Stimulated activated CD4-positive, alpha-beta T cell treated with anti-CD3 and anti-CD28 coated beads, Interleukin-4, amount 100 ng/mL, for 4 hours (primary cell): ENCODE measurements at places on chromosomes 1 and 21.
A peak's percentile ranks its signal among the peaks of the same experiment; 100 is the strongest.

DNA sequence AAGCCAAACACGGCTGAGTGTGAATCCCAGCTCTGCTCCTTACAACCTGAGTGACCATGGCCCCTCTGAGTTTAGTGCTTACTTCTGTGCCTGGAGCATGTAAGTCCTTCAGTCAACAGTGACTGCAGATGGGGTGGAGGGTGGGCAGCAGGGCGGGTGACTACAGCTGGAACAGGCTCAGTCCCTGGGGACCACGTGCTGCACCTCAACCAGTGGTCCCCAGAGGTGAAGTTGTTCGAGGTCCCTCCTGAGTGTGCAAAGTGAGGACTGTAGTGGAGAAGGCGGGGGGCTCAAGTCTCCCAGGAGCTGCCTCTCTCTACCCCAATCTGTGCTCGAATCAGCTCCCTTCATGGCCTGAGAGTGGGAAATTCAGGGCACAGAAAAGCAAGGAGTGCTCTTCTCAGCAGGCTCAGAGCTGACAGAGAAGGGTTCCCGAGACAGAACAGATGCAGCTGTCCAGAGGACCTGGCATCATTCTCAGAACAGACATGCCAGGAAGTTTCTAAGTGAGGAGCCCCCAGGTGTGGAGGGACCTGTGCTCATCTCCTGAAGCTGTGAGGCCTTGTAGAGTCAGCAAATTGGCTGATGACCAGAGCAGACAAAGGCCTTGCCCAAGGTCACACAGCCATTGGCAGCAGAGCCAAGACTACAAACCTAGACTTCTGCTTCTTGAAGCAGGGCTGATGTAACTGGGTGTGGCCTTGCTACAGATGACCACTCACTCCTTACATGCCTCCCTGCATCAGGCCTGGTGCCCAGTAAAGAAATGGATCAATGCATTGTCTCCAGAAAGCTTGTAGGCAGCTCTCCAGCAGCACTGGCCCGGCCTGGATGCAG, 61.7 kb upstream of the EDN2 start:
- DNase-seq = no peak

DNA sequence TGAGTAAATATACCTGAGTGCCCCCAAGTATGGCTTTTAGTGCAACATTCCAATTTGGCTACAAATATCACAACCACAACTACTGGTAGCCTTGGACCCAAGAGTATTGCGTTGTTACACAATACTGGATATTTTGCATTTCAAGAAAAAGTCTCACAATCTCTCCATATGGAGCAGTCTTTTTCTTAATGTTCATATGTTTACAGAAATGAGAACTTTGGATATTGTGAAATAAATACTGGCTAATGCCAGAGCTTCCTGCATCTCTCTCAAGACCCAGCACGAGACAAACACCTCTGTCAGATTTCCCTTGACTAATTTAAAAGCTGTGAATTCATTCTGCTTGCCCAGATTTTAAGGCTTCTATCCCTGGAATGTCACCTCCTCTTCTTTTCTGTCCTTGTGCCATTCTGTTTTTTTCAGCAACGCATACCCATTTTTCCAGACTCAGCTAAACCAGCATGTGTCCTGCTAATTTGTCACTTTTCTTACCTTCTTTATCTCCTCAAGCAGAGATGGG, 136.2 kb upstream of the BACE2 start:
- DNase-seq = no peak

- DNase-seq = peak; percentile 15
Measured at GRCh38 chr1:15345705-15346345, 63.9 kb upstream of the EFHD2 start.

DNA sequence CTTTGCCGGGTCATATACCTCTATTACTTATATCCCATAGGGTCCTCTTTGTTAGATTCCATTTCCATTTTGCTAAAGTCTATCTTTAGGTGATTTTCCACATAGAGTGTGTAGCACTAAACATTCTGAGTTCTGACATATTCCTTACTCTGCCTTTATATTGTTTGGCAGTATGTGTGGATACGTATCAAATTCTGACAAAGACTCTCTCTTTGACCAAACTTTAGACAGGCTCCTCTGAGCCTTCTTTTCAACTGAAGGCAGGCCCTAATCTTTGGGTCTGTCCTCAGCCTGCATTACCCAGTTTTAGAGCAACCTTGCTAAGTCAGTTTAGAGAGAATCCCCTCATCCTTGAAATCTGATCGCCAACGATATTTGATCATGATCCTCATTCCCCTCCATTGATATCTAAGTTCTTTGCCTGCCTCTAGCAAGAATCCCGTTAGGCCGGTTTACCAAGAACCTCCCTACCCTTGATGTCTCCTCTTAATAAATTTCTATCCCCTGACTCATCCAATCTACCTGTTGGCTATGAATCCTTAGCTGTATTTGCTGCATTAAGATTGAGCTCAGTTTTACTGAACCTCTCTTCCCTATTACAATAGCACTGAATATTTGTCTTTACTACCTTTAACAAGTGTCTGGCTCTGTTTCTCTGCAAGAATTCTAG, 10.4 kb upstream of the PPT1 start:
- no peak for DNase-seq

- no peak for DNase-seq
Measured at GRCh38 chr1:206705191-206705590, 20.5 kb downstream of the MAPKAPK2 start.

GRCh38 chr1:116769561-116769977, 15.3 kb downstream of the CD2 start:
- peak; percentile 82 for DNase-seq

- no peak for DNase-seq
Measured at GRCh38 chr1:7253118-7253480, 467.8 kb downstream of the CAMTA1 start.

DNA sequence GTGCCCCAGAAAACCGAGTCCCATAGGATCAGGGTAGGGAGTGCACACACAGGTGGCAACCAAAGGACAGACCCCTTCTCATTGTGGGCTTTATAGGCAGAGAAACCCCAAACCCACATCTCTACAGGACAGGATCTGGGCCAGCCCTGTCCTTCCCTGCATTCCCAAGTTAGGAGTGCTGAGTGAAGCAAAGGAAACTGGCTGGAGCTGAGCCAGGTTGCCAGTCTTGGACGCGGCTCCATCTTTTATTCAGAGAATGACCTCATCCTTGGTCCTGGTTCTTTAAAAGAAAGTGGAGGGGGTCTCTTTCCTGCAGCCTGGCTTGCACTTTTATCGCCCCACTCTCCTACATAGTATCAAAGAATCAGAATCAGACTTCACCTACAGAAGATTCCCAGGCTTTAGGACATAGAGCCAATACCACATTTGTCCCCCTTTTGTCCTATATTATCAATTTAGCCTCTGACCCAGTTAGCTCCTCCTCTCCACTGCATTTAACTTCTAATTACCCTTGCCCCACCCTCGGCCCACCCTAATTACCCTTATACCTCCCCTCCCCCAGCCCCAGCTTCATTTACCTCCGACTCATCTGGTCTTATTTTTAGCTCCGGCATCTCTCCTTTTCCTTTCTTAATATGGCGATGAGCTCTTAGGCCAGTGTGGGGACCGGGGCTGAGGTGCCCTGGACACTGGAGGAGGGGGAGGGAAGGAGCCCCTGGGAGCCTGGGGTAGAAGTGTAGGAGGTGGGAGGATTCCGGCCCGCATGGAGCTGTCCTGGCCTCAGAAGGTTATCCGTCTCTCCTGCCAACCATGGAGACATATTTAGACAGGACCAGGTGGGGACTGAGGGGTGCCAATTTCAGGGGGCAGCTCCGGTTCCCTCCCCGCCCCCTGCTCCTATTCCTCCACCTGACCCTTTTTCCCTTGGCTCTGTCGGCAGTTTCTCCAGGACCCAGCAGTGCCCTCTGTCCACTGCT, at the start of gene CASQ1:
Gene CASQ1, plus strand, starts transcription at position 927 of the 977 bp plus-strand sequence. CDS start 177 bp downstream, outside the sequence.
- no peak for DNase-seq

DNA sequence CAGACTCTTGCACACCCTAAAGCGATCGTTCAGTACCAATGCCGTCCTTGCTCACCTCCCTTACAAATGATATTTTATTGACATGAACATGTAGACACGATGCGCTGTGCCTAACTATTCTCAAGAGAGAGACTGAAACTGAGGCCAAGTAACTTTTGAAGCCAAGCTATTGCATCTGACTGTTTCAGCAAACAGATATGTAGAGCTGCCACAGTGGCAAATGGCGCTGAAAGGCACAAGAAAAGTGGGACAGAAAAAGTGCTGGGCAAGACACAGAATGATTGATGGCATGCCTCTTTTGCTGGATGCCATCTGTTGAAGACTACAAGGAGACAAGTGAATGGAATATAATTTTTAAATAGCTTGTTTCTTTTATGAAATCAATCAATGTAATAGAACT, 1157.2 kb upstream of the ADGRL4 start:
- no peak for DNase-seq

GRCh38 chr1:68233202-68233601, 879 bp upstream of the WLS start:
- no peak for DNase-seq

DNA sequence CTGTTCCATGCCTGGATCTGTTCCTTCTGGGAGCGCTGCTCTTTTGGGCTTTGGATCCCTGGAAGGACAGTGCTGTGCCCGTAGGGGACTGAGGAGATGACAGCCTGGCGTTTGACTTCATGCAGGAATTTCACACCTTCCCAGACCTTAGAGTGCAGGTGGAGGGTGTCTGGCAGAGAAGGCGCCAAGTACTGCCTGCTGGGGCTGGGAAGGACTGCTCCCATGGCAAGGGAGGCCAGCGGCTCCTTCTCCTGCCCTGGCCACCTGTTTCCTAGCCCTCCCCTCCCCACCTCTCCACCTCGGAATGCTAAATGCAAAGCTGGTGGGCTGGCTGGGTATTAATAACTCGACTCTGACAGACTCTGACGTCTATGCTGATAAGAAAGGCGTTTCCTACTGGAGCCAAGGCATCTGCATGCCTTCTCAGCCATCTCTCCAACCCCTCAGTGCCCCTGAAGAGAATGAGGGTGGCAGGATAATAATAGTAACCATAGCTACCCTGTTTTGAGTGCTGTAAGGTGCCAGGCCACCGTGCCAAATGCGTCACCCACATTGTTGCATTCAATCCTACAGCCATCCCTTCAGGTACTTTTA, 17.5 kb upstream of the PDIK1L start:
- no peak for DNase-seq

GRCh38 chr1:41622859-41623732, 138.6 kb upstream of the EDN2 start:
- no peak for DNase-seq

DNA sequence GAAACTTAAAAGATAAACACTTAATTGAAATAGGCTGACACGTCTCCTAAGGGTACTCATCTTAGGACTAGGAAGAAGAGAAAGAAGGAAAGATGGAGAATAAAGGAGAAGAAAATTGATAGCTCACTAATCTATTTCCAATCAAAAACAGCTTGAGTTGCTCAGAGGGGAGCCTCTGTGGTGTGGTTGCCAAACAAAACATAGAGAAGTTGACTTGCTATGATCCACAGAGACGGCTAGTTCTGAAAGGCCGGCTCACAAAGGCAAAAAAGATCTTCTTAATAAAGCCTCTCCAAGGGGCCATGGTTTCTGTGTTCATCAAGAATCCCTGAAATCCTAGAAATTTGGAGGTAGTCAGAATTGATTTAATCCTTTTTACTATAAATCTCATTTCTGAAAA, 644.1 kb downstream of the LMO4 start:
- no peak for DNase-seq

GRCh38 chr1:168190403-168190802, 11.6 kb downstream of the TIPRL start:
- no peak for DNase-seq

- DNase-seq = no peak
Measured at GRCh38 chr1:30444850-30445249, 278.5 kb downstream of the MATN1 start.

- DNase-seq = no peak
Measured at GRCh38 chr1:35589516-35590427, 16.7 kb downstream of the TFAP2E start.

GRCh38 chr1:51236531-51237350, 668 bp downstream of the RNF11 start:
- DNase-seq = peak; percentile 29

GRCh38 chr1:35539073-35539823, 18.0 kb downstream of the KIAA0319L start:
- no peak for DNase-seq

GRCh38 chr1:177932123-177932522, 37.7 kb downstream of the SEC16B start:
- no peak for DNase-seq

DNA sequence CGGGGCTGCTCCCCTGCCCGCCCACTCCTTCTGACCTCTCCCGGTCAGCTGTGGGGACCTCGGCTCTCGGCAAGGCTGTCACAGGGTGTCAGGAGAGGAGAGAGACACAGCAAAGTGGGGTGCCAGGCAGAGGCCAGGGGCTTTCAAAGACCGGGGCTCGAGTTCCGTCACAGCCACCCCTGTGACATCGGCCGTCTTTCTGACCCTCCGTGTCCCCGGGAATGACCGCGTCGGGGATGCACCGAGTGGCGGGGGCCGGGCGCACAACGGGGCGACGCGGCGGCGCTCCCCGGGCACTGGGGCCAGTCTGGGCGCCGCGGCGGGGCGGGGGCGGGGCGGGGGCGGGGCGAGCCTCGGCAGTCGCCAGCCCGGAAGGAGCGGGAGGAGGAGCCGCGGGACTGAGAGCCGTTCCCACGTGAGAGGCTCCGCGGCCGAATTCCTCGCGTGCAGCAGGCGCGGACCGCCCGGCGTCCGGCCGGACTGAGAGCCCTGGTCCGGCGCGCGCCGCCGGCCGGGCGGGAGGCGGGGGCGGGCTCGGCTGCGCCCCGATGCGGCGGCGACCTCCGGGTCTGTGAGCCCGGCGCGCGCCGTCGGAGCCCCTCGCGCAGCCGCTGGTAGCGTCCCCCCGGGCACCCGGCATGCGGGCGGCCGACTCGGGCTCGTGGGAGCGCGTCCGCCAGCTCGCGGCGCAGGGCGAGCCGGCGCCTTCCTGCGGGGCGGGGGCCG, 229.7 kb upstream of the TMEM51 start:
- peak; percentile 33 for DNase-seq

- no peak for DNase-seq
Measured at GRCh38 chr1:220093361-220094015, 444 bp upstream of the IARS2 start.

DNA sequence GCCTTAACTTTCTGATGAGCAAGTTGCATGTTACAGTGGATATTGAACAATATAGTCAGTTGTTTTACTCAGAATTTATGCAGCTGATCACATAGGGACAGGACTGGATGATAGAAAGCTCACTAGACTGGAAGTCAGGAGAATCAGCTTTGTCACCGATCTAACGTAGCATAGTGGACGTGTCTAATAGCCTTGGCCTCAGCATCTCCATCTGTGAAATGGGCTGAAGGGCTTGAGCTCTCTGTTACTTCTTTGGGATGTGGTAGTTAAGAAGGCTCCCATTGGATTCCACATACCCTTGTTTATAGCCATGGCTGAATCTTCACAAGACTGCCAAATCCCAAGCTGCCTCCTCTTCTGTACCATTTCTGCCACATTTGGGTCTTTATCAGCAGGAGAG, 190.6 kb downstream of the GRIK1 start:
- no peak for DNase-seq

- no peak for DNase-seq
Measured at GRCh38 chr21:25986928-25987327, 183.6 kb downstream of the APP start.
